ENCODE measurements at places on chromosomes 12 and 14. TPM values are rescaled to one million over a fixed set of nuclear protein-coding genes. Genes with fewer than 3 reads are reported as not detected.

The SLC38A6 gene
- 28.3 TPM for total RNA-seq

The NAV3 gene
- 8.7 TPM for total RNA-seq

The FOXN4 gene
- total RNA-seq = not detected

The DNAJC22 gene
- 0.18 TPM for total RNA-seq

The SIX6 gene
- total RNA-seq = not detected

The FSCB gene
- total RNA-seq = 0.12 TPM

The LRCOL1 gene
- total RNA-seq = 2.3 TPM

The COQ10A gene
- total RNA-seq = 12.8 TPM

The CDK4 gene
- 68.4 TPM for total RNA-seq

The PLD4 gene
- total RNA-seq = 1.2 TPM

The TMEM132D gene
- 0.06 TPM for total RNA-seq

The NT5DC3 gene
- 4.0 TPM for total RNA-seq

The PWP1 gene
- total RNA-seq = 24.8 TPM

The SAMD4A gene
- total RNA-seq = 30.6 TPM

The SRSF9 gene
- total RNA-seq = 115 TPM
